ENCODE measurements at places on chromosomes 7 and 10.

GRCh38 chr7:116236020-116236630, 25.8 kb downstream of the TES start:
- DNase-seq, result peak; percentile 90

- DNase-seq, result no peak
Observed at GRCh38 chr10:78451592-78451991, 417.9 kb downstream of the RPS24 start.

DNA sequence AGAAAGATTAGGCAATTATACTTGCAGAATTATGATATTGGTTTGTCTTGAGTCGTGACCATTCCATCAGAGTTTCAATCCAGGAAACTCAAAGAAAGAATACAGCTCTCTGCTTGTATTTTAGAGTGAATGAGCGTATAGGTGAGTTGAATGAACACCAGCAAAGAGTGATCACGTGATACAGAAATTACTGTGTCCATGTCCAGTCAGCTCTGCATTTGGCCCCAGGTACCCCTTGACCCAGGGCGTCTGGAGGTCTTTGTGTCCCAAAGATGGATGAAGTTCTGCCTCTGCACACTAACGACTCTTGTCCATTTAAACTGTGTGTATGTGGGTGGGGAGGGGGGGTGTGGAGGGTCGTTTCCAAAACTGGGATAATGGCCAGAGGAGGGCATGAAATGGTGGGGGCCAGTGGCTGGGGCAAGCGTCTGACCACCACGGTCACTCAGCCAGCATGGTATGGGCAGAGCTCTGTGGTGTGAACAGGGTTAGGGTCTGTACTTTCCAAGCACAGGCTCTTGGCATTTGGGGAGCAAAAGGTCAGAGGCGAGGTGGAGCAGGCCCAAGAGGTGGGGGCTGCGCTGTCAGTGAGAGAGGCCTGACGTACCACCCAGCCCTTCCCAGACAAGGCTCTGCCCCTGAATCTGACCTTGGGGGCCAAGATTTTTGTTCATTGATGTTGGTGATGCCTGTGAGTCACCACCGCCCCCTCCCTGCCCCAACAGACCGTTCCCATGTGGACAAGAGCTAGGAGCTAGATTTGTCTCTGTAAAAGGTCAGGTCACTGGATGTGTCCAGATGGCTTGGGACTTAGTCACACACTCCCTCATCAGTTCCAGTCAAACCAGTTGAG, 1.4 kb downstream of the PTPRE start:
- no peak for DNase-seq

DNA sequence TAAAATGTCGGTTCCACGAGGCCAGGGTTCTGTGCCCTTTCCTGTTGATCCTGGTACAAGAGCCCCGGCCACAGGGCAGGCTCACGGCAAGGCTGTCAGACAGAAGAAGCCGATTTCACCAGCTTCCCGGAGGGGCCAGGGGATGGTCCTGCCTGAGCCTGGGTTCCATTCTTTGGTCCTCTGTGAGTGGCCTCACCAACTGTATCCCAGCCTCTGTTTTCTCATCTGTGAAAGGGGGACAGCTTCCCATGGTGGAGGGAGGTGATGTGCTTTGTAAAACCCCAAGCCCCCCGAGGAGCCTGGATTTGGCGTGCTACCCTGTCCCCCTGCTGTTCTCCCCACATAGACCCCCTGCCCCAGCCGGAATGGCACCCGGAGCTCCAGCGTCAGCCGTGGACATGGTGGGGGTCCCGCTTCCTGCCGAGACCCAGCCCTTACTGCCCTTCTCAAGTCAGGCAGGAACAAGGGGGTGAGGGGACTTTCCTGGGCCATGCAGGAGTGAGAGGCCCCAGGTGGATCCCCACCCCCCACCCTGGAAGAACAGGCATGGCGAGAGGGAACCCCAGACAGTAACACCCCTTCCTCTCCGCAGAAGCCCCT, 28.3 kb upstream of the ELFN1 start:
- DNase-seq, result no peak

- no peak for DNase-seq
Observed at GRCh38 chr7:91112902-91113341, 151.3 kb upstream of the FZD1 start.

GRCh38 chr10:15474671-15475070, 103.6 kb upstream of the FAM171A1 start:
- no peak for DNase-seq

GRCh38 chr10:77727481-77727880, 89.9 kb upstream of the KCNMA1 start:
- no peak for DNase-seq

DNA sequence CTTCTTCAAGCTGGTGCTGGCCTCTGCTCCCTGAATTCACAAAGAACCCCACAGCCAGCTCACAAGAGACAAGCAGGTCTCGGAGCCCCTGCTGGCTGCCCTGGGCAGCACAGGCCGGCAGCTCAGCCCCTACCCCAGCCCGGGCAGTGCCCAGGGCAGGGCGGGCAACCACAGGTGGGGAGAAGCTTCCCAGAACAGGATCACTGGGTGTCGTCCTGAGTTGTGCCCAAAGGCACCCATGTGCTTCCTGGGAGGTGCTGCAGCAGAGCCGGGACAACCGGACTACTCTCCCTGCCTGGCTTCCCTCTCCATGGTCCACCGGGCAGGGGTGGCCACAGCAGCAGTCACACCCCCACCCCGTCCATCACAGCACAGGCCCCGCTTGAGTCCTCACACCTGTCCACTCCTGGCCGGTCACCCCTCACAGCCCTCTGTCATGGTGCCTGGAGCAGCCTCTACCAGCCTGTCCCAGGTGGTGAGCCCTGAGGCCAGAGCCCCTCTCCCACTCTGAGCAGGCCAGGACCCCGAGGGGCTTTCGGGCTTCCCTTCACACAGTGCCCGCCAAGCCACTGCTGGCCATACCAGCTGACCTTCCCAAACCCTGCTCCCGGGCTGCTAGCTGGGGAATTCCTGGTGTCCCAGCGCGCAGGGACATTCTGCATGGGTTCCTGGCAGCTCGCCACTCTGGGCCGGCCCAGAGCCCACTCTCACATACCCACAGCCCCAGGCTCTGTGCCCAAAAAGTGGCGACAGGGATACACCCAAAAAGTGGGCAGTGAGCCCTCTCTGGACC, 3.1 kb downstream of the RASGEF1A start:
- no peak for DNase-seq

DNA sequence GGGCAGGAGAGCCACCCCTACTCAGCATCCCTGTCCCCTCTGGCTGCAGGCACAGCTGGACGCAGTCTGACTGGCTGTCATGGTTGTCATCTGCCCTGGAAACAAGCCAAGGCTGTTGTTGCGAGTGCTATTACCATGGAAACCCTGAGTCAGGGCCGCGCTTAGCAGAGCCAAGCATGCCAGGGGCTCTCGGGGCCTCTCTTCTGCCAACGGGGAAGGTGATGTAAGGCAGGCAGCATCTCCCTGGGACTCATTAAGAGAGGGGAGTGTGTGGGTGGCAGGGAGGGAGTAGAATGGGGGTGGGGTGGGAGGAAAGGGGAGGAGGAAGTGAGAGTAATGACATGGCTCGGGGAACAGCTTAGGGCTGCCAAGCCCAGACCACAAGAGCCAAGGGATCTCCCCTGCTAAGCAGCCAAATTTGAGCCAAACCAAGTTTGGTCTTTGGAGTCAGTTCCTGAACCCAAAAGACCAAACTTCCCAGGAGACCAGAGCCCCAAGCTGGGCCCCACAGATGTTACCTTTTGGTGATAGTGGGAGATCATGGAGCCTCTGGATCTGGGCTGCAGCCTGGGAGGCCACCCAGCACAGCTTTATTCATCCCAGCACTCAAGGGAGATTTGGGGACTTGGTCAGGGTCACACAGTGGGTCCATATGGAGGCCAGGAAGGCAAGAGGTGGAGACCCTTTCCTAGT, 67.6 kb downstream of the TMEM130 start:
- no peak for DNase-seq

DNA sequence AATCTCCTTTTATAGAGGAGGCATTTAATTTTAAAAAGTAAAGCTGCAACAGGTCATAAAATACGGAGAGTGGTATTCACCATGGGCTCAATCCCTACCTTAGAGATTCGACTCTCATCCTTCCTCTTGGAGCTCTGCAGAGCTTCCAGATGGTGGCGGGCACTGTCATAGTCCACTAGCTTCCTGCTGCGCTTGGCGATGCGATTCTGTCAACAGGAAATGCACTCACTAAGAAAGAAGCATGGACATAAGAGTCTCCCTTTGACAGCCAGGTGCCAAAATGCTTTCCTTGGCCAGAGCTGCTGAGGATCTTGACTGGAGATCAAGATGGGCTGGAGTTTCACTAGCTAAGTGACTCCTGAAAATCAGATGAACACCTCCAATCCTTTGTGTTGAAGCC, 154.4 kb downstream of the AMPH start:
- DNase-seq, result no peak

DNA sequence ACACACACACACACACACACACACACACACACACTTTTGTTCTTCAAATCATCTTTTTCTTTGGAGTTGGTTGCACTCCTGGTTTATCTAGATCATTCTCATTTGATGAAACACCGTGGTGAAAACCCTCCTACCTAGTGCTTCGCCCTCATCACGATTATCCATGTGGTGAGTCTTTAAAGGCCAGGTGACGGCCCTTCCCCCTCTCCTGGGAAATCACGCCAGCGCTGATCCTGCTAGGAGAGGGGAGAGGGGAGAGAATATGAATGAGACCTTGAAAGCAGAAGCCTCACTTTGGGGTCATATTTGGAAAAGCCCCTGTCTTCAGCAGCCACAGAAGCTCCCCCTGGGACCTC, 103.9 kb upstream of the LRRC4 start:
- DNase-seq, result no peak

DNA sequence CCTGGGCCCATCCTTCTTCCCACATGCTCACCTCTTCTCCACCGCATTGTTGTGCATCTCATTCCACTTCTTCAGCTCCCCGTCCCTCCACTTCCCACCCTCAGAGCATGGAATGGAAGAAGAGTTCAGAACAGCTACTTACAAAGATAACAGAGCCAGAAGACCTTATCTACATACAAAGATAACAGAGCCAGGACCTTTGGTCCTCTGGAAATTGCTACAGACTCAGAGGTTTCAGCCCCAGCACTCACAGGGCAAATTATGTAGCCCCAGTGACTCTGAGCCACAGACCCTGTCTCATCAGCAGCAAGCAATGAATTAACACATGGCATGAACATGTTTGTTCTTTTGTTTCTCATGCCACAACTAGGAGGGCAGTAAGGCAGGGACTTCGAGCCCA, 28.7 kb upstream of the SLC29A3 start:
- DNase-seq, result no peak

DNA sequence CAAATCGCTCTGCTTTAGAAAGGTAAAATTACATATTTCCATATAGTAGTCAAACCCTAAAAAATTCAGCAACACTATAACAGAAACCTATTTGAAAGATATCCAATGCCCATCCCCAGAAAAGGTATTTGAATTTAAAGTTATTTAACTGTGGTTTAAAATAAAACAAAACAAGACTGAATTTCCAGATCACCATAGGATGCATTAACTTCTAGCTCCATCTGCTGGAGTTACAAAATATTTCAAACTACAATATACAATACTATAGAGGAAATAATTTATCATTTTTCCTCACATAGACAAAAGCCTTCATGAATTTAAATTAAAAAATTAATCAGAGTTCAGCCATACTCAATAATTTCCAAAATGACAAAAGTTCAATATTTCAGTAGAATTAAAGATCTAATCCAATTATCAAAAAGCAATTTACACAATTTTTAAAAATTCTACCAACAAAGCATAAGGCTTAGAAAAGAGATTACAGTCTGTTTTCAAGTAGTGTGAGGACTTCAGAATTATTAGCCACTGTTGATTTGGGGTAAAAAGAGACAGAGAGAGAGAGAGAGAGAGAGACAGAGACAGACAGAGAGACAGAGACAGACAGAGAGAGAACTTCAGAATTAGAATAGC, 75.9 kb downstream of the LMBR1 start:
- no peak for DNase-seq

DNA sequence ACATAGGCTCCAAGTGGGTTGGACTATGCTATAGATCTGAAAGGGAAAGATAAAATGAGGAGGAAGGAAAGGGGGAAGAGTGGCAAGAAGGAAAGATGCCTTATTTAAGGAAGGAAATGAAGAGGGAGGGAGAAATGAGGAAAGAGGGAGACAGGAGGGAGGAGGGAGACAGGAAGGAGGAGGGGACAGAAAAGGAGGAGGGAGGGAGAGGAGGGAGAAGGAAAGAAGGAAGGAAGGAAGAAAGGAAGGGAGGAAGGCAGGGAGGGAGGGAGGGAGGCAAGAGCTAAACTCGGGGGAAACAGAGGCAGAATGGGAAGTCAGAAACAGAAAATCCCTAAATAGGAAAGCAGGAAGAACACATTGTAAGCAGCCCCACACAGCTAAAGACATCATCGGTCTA, 67.4 kb downstream of the KIAA1549 start:
- DNase-seq, result no peak

DNA sequence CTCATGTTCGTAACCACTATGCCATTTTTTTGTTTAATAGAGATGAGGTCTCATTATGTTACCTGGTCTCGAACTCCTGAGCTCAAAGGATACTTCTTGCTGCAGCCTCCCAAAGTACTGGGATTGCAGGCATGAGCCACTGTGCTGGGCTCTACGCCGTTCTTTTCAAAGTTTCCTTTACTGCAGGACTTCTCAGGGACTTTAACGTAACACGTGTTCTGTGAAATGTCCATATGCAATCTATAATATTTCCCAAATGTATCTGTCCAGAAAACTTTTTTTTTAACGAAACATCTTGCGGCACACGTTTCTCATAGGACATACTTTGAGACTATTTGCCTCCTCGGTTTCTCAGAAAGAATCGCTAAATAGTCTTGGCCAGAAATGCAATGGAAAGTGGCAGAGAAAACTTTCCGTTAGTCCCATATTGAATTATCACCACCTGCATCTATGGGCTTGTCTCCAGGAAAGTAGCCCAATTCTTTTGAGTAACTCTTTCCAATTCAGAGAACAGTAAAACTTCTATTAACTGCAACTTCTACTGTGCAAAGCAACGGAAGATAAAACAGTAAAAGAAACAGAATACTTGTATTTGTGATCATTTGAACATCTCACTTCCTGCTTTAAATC, 96.3 kb downstream of the ELMO1 start:
- DNase-seq, result no peak

GRCh38 chr7:50707236-50708006, 75.3 kb downstream of the GRB10 start:
- no peak for DNase-seq

DNA sequence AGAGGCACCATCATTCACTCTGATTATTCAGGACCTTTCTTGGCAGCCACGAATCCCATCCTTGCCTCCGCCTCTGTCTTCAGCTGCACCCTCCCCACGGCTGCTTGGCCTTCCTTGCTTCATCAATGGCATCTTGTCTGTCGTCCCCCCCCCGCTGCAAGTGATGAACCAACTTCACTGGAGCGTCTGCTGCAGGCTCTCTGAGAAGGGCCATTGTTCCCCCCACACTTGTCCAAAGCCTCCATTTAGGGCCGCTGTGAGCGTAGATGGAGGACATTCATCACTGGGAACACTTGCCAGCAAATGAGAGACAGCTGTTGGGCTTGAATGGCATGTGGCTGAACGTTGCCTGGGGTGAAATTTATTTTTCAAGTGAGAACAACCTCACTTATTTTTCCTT, 20.1 kb downstream of the AFAP1L2 start:
- no peak for DNase-seq

- DNase-seq, result no peak
Observed at GRCh38 chr7:24716480-24717246, 40.6 kb downstream of the GSDME start.

- no peak for DNase-seq
Observed at GRCh38 chr7:31478721-31479120, 35.2 kb upstream of the ITPRID1 start.
